Small intestine (tissue), 16 donors: ENCODE measurements at places on chromosomes 13 and 19.
A peak's percentile ranks its signal among the peaks of the same experiment; 100 is the strongest.

DNA sequence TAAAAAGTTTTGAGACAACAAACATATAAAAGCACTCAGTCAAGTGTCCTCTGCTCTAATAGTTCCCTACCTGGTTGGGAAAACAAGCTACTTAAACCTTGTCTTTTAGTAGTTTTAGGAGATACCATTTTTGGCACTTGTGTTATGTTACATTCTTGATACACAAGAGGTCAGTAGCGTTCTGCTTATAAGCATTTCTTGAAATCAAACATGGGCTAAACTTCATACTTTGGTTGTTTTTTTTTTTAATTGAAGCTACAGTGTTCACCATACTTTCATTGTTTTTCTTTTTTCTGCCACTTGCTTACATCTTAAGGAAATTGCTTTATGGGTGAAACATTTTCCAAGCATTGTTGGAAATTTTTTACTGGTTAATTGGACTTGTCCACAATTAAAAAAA, 12.9 kb downstream of the NHLRC3 start:
- peak; percentile 20 for DNase-seq

GRCh38 chr13:30998136-30999088, 66.0 kb downstream of the TEX26 start:
- no peak for DNase-seq

GRCh38 chr13:32851083-32852069, 164.8 kb upstream of the KL start:
- no peak for DNase-seq

DNA sequence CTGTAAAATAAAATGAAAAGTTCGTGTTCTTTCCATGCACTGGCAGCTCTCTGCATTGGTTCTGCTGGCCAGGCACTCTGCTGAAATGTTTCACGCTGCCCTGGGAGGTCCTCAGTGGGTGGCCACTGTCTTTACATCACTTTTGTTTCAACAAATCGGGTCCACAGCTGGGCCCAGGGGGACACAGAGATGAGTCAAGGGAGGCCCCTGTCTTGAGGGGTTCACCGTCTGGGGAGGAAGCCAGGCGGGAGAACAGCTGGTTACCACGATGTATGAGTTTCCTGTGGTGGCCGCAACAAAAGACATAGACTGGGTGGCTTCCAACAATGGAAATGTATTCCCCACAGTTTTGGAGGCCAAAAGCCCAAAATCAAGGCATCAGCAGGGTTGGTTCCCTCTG, 5.1 kb upstream of the KLF2 start:
- DNase-seq: no peak

DNA sequence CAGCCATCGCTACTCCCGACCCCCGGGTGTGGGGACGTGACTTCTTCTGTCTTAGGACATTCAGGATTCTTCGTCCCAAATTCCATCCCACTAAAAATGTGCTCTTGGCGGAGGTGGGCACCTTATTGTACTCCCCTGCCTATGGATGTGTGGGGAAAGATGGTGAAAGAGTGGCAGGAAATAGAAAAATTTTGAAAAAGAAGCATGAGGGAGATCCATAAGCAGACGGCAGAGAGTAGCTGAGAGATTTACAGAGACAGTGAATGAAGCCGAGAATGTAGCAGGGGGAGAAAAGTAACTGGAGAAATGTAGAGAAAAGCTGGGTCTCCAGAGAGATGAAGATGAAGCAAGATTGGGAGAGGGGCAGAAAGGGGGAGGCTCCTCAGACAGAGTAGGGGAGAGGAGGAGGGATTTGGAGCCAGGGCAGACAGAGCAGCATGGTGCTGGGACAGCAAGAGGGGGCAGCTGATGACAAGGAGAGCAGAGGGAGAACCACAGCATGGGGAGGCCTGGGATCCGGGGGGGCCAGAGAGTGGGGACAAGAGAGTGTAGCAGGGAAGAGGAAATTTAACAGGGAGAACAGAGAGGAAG, 843 bp downstream of the ZNF610 start:
- DNase-seq: no peak

DNA sequence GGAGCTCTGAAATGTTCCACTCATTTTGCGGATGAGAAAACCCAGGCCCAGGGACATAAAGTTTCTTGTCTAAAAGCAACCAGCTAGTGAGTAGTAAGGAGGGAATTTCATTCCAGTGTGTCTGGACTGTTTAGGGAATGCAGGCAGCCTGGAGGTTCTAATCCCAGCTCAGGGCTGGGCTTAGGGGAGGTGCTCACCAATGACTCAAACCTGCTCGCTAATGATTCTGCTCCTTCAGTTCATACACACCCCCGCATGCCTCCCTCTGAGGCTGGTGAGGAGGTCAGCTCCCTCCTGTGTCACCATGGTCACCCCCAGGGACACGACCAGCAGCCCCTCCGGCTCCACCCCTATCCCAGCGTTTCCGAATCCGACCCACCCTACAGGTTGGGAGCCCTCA, 34.6 kb downstream of the CYP4F2 start:
- DNase-seq: no peak

DNA sequence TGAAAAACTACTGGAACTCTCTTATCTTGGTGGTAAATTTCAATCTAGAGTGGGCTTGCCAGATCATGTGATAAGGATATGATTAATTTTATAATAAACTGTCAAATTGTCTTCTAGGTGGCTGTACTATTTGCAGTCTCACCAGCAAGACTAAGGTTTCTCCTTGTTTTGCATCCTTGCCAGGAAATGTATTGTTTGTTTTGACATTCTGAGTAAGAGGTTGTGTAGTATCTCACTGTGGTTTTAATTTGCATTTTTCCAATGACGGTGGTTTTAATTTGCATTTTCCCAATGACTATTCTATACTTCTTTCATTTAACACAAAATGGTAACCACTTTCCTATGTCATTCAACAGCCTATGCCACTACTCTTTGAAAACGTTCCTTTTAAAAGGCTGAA, 2.0 kb downstream of the CAB39L start:
- DNase-seq: no peak
